HEK293T (cell line): ENCODE measurements at places on chromosomes 11 and 22.

GRCh38 chr11:17353821-17354600, 2.4 kb downstream of the NCR3LG1 start:
- DNase-seq = no peak

DNA sequence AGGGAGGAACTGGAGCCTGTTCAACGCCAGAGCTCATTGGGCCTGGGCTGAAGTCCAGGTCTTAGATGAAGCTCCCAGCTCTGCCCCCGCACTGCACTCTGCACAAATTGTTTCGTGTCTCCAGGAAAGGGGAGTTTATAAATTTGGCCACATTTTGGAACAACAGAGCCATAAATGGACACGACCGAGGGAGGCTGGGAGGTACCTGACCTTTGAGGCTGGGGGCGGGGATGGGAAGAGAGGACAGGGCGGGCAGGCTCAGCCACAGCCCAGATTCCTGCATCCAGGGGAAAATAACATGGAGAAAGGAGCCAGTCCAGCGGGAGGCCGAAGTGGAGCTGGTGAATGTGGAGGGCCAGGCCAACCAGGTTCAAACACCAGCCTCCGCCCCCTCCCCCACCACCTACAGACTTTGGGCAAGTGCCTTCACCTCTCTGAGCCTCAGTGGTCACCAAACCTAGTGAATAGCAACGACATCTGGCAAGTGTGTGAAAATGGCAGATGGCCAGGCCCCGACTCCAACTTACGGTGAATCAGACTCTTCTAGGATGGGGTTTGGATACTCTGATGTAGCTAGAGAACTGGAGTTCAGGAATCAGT, 36.8 kb upstream of the SMTN start:
- DNase-seq = no peak

- no peak for DNase-seq
These were observed 31.6 kb upstream of the PRDM10 start for GRCh38 chr11:130034236-130034635.

DNA sequence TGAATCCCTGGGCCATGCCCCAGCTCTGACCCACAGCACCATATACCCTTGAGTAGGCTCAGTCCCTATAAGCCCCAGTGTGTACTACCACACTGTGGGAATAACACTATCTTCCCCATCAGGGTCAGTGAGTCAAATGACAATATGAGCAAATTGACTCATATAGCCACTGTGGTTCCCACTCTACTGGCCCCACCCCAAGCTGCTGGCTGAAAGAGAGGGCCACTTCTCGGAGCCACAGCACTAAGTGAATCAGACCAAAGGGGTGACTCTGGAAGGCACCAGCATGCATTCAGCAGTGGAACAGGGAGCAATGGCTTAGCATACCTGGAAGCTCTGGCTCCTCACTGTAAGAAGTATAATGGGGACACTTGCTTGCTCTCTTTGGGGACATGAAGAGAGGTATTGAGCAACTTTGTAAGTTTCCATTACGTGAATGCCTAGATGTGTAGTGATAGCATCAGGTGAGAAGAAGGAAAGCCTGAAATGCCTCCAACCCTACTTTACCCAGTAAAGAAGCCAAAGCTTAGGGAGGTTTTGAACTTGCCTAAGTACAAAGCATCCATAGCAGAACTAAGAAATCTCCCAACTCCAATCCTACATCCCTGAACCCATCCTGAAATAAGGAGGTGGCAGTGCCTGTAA, 13.5 kb downstream of the CD59 start:
- no peak for DNase-seq

- DNase-seq = no peak
These were observed 136.3 kb downstream of the TEAD1 start for GRCh38 chr11:12810568-12810894.
